Stimulated activated CD4-positive, alpha-beta T cell treated with anti-CD3 and anti-CD28 coated beads, Interleukin-15, amount 100 ng/mL, for 24 hours (primary cell): ENCODE measurements at places on chromosomes 3 and 15.

- DNase-seq: no peak
Measured at GRCh38 chr15:64701482-64702184, 73.8 kb downstream of the RBPMS2 start.

DNA sequence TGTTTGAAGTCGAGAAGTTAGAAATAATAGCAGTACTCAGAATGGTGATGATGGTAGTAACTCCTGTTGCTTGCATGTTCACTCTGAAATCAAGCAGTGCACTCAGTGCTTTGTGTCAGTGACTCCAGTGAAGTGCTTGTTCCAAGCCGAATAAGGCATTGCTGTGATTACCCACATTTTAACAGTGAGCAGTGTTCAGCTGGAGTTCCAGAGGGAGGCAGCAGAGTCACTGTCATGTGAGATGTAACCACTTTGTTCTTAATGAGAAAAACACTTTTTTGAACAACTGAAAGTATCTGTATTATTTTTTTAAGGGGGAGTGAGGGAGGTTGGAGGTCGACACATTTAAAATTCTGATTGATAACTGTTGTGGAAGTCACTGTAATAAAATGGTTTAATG lies 3.7 kb downstream of the MDFIC2 start:
- no peak for DNase-seq

DNA sequence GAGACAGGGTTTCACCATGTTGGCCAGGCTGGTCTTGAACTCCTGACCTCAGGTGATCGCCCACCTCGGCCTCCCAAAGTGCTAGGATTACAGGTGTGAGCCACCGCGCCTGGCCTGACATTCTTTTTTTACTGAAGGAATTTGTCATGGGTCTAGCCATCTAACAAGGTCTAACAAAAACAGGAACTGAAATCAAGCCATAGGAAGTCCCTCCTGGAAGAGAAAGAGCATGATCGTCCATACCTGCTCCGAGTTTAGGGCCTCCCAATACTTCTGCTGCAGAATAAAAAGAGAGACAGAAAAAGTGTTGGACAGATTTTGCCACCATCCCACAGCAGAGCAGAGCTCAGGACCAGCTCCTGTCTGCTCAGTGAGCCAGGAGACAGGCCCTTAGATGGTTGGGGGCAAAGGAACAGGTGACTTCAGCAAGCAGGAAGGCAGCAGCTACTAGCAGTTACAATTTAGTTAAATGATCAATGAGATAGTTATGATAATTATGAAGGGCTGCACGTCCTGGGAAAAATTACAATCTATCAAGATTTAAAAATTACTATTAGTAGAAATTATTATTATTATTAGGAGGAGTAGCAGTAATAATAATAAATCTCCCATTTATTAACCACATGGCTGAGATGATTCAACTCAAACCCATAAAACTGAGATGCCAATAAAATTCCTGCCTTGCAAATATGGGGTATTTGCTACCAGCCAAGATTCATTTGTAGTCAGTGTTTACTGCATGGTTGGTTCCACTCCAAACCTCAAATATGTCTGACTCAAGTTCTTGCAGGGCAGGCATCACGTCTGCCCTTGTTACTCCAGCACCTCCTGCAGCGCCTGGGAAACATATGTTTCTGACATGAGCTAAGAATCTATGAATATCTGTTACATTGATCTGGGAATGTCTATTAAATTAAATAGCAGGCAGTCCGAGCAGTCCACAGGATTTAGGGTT lies 40.1 kb downstream of the TMEM44 start:
- no peak for DNase-seq

DNA sequence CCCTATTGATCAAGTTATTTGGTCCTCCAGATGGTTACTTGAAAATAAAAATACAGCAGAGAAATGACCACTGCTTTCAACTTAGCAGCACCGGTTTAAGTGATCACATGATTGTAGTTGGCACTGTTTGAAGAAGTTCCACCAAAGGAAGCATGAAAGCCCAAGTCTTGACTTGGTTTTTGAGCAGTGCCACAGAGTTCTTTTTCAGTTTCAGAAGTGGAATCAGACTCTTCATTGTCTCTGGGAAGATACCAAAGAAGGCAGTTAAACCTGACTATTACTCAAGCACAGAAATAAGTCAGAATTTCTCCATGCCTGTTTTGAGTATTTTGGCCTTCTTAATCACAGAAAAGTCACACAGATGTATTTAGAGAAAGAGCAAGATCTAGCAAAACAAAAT lies 66.7 kb downstream of the BBX start:
- no peak for DNase-seq

- peak; percentile 75 for DNase-seq
Measured at GRCh38 chr3:45978006-45978761, 17.4 kb downstream of the FYCO1 start.
